ENCODE measurements at places on chromosomes 4 and X.

- DNase-seq: no peak
These were observed 93.6 kb upstream of the FTHL17 start for GRCh38 chrX:31165241-31166035.

- DNase-seq: no peak
These were observed 73.4 kb upstream of the EDNRA start for GRCh38 chr4:147407261-147408045.

GRCh38 chrX:68375803-68376202 lies 57.5 kb downstream of the OPHN1 start:
- no peak for DNase-seq

DNA sequence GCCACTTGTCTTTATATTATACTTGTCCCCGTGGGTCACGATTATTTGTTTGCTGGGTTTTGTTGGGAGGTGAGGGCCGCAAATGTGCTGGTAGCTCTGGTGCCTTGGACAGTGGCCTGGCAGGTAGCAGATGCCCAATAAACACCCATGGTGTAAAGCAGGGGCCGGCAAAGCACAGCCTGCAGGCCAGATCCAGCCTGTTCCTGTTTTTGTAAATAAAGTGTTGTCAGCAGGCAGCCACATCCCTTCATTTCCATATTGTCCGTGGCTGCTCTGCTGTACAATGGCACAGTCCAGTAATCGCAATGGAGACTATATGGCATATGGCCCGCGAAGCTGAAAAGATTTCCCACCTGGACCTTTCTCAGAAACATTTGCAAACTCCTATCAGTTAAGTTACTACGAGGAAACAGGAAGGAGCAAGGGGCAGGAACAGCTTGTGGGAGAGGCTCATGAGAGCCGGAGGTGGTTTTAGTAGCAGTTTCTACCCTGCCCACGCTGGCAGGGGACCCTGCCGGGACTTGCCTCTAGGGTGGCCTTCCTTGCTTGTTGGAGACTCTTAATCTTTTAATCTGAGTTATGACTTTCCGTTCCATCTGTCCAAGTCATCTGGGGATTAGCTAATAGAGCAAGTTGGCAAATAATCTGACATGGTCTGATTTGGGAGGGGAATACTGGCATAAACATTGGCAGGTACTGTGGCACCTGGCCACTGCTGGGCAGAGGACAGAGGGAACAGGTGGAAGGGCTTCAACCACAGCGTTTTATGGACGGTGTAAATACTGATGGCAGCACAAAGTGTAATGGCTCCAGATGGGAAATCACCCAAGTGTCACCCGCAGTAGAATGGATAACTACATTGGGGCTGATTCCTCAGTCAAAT lies 19.6 kb downstream of the CLCN4 start:
- DNase-seq: no peak

GRCh38 chrX:136185401-136186022 lies 38.2 kb downstream of the FHL1 start:
- DNase-seq: no peak

DNA sequence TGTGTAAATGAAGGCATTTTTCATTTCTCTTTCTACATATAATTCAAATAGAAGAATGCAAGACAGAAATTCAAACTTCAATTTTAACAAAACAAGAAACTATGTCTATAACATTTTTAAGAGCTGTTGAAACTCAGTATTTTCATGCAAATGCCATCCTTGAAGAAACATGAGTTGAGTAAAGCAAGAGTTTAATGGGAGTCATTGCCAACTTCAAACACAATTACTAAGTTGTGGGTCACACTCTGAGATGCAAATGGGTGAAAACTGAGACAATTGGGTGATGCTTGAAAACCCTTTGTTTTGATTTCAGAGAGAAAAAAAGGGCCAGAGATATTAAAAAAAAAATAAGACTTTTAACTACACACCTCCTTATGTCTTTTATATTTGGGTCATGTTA lies 865.9 kb downstream of the FAT4 start:
- DNase-seq: no peak

- DNase-seq: no peak
These were observed 108.7 kb upstream of the ATP6AP2 start for GRCh38 chrX:40471965-40472648.

GRCh38 chr4:170089274-170089667 lies 485 bp downstream of the AADAT start:
- DNase-seq: no peak

GRCh38 chr4:40246011-40246900 lies 49.4 kb downstream of the RHOH start:
- no peak for DNase-seq

- DNase-seq: no peak
These were observed 122.7 kb downstream of the TMEM164 start for GRCh38 chrX:110125446-110126162.

- DNase-seq: no peak
These were observed 955.2 kb downstream of the FSTL5 start for GRCh38 chr4:161208564-161208963.

DNA sequence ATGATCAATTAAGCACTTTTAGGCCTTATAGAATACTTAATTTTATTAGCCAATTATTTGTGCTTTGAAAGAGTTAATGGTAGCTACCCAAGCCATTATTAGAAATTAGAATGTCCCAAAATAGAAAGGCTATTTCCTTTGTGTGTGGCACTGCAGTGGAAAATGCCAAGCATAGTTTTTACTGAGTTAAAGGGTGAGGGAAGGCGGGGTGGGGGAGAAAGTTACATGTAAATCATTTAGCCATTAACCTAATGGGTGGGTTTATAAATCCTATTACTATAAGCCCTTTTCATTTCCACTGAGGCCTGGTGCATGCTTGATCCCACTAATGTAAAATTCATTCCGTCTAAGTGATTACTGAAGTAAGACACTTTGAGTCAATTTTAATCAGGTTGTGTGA lies 105.8 kb downstream of the POLA1 start:
- DNase-seq: no peak

DNA sequence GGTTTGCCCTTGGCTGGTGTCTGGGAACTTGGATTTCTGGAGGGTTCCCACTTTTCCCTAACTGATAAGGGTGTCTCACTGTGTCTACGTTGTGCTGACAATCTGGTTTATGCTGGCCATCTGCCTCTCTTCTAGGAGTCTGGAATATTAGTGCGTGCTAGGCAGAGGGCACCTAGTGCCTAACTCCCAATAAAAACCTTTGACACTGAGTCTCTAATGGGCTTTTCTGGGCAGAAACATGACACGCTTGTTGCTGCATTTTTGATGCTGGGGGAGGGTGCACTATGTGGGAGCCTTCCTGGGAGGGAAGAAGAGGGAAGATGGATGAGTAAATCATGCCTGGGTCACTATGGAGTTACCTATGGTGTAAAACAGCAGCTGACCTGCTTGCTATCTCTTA lies 16.3 kb upstream of the ZNF41 start:
- DNase-seq: no peak

GRCh38 chr4:93342738-93343137 lies 485.8 kb upstream of the ATOH1 start:
- no peak for DNase-seq

- DNase-seq: no peak
These were observed 30.4 kb upstream of the WDR44 start for GRCh38 chrX:118315529-118315928.

DNA sequence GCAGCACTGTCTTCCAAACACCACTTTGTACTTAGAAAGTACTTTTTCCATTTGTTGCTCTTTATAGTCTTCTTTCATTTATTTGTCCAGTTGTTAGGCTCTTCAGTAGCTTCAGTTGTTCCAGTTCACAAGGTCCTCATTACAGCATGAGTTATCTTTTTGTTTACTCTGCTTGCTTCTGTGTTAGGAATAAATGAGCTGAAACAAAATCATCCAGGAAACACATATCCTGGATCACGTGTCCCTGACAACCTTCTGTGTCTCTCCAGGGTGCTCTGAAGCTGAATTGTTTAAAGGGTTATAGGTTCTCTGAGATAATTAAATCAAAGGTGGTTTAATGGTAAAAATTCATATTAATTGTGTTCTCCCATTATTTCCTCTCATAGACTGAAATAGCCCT lies 19.9 kb upstream of the KLHL8 start:
- no peak for DNase-seq

DNA sequence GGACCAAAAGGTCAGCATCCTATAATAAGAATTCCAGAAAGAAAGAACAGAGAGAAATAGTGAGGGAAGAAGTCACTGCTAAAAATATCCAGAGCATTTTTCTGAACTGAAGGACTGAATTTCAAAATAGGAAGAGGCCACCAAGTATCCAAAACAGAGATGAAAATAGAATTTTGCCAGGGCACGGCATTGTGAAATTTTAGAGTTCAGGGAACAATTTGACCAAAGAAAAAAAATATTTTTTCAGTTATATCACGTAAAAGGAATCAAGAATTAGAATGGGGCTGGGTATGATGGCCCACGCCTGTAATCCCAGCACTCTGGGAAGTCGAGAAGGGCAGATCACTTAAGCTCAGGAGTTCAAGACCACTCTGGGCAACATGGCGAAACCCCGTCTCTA lies 65.4 kb downstream of the FGFBP1 start:
- DNase-seq: no peak

- no peak for DNase-seq
These were observed 697.3 kb downstream of the CCSER1 start for GRCh38 chr4:90824266-90825150.

DNA sequence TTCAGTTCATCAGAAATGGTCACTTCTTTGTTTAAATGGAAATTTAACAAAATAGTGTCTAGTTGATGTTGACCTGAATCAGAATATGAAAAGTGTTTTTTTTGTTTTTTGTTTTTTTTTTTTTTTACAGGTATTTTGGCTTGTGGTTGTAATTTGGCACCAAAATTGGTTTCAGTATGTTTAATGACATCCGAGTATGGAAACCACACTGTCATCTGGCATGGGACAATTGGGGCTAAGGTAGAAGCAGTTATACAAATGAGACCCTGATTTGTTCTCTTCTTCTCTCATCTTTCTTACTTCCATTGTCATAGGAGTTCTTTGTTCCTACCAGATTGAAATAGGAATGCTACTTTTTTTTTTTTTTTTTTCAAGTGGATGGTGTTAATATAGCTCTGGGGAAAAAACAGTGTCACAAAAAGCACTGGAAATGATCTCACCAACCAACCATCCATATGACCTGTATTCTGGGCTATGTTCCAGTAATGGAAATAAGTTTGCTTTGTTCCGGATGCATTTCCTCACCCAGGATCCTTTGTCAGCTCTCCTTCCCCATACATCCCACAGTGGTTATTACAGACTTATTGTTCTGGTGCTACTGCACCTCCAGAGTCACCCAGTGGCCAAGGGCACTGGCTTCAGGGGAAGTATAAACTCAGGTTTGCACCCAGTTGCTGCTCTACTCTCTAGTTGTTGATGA lies 95.8 kb downstream of the ATXN3L start:
- no peak for DNase-seq

DNA sequence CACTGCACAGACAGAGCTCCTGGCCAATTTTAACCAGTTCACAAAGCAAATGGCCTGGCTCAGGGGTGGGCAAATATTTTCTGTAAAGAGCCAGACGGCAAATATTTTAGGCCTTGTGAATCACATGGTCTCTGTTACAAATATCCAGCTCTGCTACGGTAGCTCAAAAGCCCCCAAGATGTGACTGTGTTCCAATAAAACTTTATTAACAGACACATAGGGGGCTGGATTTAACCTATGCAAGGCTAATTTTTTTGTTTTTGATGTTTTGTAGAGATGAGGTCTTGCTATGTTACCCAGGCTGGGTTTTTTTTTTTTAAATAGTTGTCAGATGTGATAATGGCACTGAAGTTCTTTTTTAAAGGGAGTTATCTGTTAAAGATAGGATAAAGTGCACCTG lies 65.4 kb downstream of the PRKX start:
- DNase-seq: no peak

DNA sequence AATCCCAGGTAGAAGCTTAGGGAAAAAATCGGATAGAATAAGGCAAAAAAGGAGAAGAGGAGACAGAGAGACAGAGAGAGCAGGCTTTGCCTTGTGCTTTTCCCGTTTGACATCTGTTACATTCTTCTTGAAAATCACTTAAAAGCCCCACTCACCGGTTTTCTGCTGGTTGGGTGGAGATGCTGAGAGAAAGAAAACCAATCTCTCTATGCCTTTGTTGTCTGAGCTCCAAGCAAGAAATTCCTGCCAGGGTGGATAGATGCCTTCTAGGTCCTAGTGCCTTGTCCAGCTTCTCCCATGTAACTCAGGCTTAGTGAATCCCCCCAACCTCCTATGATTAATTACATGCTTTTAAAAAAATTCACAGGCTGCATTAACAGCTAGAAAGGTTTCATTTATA lies at the start of gene DCX:
Gene DCX (minus strand): TSS at position 210 of the 400 bp plus-strand sequence. CDS start 1,794 bp downstream, outside the sequence.
- DNase-seq: no peak

DNA sequence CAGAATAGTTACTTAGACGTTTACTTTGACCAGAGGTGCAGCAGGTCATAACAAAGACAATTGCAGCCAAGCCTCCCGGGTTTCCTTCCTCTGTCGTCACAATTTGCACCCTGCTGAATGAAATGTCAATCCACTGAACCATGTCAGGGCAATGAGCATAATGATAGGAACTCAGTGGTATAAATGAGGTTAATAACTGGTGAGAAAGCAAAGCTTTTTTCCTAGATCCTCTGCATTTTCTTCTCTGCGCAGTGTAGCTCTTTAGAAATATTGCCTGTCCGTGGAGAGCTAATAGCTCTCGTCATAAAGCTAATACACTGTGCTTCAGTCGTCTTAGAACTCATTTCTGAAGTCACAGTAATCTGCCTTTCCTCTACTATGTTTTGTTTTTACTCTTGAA lies 1960.1 kb upstream of the ADGRL3 start:
- DNase-seq: no peak

DNA sequence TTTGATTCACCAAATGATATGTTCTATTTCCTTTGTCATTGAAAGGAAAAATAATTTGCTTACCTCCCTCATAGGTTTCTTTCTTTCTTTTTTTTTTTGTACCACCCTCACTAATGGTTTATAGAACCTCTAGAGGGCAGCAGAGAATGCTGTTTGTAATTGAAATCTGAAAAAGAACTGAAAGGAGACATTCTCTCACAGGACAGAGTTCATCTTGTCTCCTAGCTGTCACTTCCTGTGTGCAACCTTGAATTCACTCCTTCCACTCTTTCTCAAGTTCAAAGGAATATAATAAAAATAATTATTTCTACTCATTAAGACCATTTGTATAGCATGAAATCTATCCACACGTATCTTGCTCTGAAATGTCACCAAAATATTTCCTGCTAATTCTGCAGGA lies 51.0 kb downstream of the GUCY1B1 start:
- DNase-seq: no peak

GRCh38 chrX:46278572-46278971 lies 266.6 kb downstream of the ZNF674 start:
- no peak for DNase-seq

DNA sequence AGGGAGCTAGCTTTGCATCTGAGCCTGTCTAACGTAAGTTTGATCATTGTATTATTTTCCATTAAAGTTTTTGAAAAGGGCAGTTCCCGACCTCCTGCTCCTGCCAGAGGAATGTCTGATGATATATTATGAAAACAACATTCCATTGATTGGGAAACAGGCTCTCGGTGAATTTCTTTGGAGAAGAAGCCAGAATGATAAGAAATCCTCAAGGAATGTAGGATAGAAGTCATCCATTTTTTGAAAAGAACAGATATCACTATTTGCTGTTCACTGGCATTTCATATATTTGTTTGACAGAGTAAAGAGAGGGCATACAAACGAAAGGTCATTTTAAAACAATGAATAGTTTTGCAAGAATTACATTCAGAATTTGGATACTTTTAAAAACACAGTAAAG lies 781.0 kb upstream of the HTR2C start:
- no peak for DNase-seq
